Activated CD8-positive, alpha-beta T cell treated with anti-CD3 and anti-CD28 coated beads, Interleukin-2, amount 10 ng/mL, durations not matched to agents 7 days and 5 days (primary cell): ENCODE measurements at places on chromosomes 13 and 19. TPM values are rescaled to one million over a fixed set of nuclear protein-coding genes. Genes with fewer than 3 reads are reported as not detected.

Gene LAIR1
- 97.6 TPM for total RNA-seq

- H3K27ac ChIP-seq: no peak overlapping the region
- peak; percentile 78 for DNase-seq
- peaks cover 41% of the 10 kb centered on the region for H3K36me3 ChIP-seq
- peaks cover 3% of the 10 kb centered on the region for H3K4me1 ChIP-seq
- H3K27me3 ChIP-seq: no peaks in the 10 kb centered on the region
Observed at GRCh38 chr19:10390652-10391286, 10.4 kb upstream of the TYK2 start.

- H3K4me3 ChIP-seq: no peak overlapping the region
- H3K27ac ChIP-seq: no peak overlapping the region
Observed at GRCh38 chr13:31350560-31350959, 150.8 kb downstream of the B3GLCT start.

Gene ZNF135
- 1.2 TPM for total RNA-seq

Gene NCR1
- total RNA-seq: 0.47 TPM

DNA sequence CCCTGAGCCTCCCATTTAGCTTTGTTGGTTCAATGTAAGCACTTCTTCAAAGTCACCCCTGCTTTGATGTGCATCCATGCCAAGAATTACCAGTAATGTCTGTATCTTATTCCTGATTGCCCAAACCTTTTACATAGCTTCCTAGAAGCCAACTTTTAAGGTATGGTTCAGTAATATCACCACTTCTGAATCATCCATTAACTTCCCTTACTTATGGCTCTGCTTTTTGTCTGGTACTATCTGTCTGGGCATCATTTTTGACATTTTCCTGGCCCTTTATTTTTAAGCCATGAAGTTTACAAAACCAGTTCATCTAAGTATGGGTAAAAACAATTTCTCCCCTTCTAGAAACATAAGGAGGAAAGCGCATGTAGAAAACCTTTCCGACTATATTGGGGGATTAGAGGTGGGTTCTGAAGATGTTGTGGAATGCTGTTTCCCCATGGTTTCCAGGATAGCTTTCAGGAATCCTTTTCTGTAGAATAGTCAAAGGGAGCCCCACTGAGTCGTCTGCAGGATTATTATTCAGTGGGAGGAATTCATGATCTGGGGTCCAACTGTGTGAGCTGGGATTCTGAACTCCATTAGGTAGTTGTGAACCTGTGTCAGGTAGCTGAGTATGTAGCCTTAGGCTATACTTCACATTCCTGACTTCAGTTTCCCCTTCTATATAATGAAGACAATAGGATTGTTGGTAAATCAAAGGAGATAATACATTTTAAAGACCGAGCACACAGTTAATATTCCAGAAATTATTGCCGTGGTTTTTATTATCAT is 163.8 kb downstream of the SUCLA2 start:
- no peaks in the 10 kb centered on the region for H3K36me3 ChIP-seq
- H3K4me3 ChIP-seq: no peak overlapping the region
- DNase-seq: no peak
- H3K27me3 ChIP-seq: peaks cover 2% of the 10 kb centered on the region

GRCh38 chr19:50882188-50882587 is 8.9 kb downstream of the KLK2 start:
- no peak overlapping the region for H3K27ac ChIP-seq
- no peaks in the 10 kb centered on the region for H3K4me1 ChIP-seq
- H3K36me3 ChIP-seq: no peaks in the 10 kb centered on the region
- no peak for DNase-seq
- H3K4me3 ChIP-seq: no peak overlapping the region
- peaks cover 26% of the 10 kb centered on the region for H3K27me3 ChIP-seq

GRCh38 chr19:37698216-37698615 is 21.3 kb downstream of the ZNF607 start:
- no peak overlapping the region for H3K27ac ChIP-seq
- H3K36me3 ChIP-seq: peaks cover 54% of the 10 kb centered on the region

Gene TEX26
- not detected for total RNA-seq

DNA sequence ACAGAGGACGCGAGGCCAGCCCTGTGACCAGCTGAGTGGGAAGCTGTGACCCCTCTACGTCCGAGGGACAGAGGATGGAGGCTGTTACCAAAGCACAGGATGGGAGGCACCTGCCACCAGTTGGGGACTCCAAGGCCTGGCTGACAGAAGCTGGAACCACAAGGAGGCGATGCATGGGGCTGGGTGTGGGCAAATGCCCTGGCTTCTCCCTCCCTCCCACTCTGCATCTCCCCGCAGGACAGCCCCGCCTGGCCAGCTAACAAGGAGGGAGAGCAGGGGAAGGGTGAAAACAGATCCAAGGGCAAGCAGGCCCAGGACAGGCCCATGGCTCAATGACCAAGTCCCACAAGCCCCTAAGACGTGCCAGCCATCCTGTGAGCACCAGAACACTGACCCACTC is 28.6 kb downstream of the AKT2 start:
- H3K27ac ChIP-seq: no peak overlapping the region
- DNase-seq: no peak
- H3K36me3 ChIP-seq: peaks cover 38% of the 10 kb centered on the region
- H3K4me1 ChIP-seq: peaks cover 3% of the 10 kb centered on the region
- no peaks in the 10 kb centered on the region for H3K27me3 ChIP-seq

DNA sequence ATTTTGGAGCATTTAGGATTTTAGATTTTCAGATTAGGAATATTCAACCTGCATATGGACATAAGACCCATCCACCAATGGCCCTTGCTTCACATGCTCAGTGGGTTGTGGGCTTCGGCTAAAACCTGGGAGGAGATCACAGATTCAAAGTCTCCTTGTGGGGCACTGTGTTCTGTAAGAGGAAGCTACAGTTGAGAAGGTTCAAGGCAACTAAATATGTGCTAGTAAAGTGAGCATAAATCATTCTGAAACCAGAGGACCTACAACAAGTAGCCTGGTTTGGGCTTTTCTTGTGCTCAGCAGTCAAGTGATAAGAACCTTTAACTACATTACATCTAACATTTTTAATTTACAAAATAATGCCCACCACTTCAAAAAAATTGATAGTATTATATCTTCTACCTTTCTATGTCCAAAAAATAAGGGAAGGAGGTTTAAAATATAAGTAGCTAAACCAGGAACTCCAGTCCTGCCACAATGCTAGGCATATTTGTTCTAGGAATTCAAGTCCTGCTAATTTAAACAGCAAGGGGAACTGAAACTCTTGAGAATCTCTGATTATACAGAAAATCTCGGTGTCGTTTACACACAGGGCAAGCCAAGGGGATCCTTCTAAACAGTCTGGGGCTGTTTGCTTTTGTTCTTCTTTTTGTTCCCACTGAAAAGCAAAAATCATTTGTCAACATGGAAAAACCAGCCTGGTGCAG is 36.6 kb downstream of the FOXO1 start:
- DNase-seq: no peak
- no peaks in the 10 kb centered on the region for H3K27me3 ChIP-seq
- H3K4me3 ChIP-seq: no peak overlapping the region
- H3K4me1 ChIP-seq: peaks cover 60% of the 10 kb centered on the region

Gene ABCA7
- 77.5 TPM for total RNA-seq

GRCh38 chr13:40518481-40518882 is 148.0 kb downstream of the FOXO1 start:
- H3K27ac ChIP-seq: peak overlapping the region; percentile 41
- H3K4me3 ChIP-seq: no peak overlapping the region
- peaks cover 3% of the 10 kb centered on the region for H3K36me3 ChIP-seq
- peaks cover 27% of the 10 kb centered on the region for H3K4me1 ChIP-seq

DNA sequence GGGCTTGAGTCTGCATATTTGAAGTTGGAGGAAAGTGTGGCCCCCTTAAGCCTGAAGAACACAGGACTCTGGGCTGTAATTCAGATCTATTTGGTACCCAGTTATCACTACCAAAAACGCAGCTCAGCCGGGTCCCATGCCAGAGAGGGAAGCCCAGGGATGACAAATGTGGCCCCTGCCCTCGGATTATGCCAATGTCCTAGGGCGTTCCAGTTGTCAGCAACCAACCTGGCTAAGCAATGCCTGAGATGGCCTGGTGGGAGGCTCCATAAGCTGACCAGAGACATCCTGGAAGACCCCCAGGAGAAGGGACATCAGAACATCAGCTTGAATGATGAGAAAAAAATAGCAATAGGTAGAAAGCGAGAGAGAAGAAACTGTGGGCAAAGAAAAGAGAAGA is 79.6 kb upstream of the UQCRFS1 start:
- no peaks in the 10 kb centered on the region for H3K27me3 ChIP-seq
- no peaks in the 10 kb centered on the region for H3K4me1 ChIP-seq
- H3K4me3 ChIP-seq: no peak overlapping the region

- no peak overlapping the region for H3K27ac ChIP-seq
- no peak for DNase-seq
- no peak overlapping the region for H3K4me3 ChIP-seq
Observed at GRCh38 chr13:66657165-66657881, 572.8 kb downstream of the PCDH9 start.

Gene ZNF562
- total RNA-seq: 29.2 TPM

Gene DNAAF3
- total RNA-seq: 0.23 TPM

- H3K4me1 ChIP-seq: peaks cover 21% of the 10 kb centered on the region
- DNase-seq: no peak
- no peak overlapping the region for H3K4me3 ChIP-seq
- H3K27me3 ChIP-seq: no peaks in the 10 kb centered on the region
- peaks cover 1% of the 10 kb centered on the region for H3K36me3 ChIP-seq
- H3K27ac ChIP-seq: no peak overlapping the region
Observed at GRCh38 chr19:4295972-4296771, 6.0 kb downstream of the TMIGD2 start.
